Stimulated activated CD4-positive, alpha-beta T cell treated with anti-CD3 and anti-CD28 coated beads, Interleukin-4, amount 100 ng/mL, for 24 hours (primary cell): ENCODE measurements at places on chromosomes 5 and 9.
A peak's percentile ranks its signal among the peaks of the same experiment; 100 is the strongest.

GRCh38 chr5:62093976-62094375, 212.0 kb upstream of the KIF2A start:
- no peak for DNase-seq

DNA sequence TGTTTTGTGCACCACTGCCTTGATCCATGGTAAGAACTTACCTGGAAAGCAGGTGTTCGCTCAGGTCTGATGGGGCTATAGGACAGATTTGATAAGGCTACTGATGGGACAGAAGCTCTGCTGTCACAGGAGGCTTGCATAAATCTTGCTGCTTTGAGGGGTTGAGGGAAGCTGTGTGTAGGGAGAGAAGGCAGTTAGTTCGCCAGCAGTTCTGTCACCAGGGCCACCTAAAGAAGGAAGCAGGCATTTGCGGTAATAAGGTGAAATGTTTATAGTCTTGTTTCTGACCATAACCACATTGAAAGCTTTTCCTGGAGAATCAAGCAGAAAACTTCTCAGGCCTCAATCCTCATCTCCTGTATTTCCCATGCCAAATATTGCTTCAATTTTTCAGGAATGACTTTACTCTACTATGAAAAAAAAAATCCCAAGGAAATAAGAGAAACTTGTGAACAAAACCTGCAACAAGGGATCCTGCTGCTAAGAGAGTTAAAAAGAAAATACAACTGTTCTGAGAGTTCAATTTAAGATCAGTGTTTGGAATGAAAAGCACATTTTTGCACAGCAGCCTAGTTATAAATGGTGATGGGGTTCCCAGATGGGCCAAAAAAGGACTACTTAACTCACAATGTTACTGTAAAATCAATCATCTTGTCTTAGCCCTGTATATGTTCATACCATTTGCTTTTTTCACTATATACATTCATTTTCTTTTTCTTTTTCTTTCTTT, 122.0 kb upstream of the RANBP3L start:
- DNase-seq, result no peak

DNA sequence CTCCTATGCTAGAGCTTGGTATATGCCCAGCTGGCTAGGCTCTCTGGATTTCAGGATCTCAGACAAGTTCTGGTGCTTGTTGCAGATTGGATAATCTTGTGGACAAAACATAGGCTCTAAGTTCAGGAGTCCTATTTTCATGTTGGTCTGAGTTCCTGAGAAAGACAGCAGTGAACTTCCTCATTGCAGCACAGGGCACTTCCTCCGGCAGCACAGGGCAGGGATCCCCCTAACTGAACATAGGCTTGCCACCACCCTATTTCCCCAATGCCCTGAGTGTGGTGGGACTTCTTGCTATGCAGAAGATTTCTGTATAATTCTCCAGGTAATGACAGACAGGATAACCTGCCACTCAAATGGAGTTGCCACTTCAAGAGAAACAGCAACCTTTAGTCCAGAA, 220.1 kb downstream of the PIK3R1 start:
- DNase-seq, result no peak

DNA sequence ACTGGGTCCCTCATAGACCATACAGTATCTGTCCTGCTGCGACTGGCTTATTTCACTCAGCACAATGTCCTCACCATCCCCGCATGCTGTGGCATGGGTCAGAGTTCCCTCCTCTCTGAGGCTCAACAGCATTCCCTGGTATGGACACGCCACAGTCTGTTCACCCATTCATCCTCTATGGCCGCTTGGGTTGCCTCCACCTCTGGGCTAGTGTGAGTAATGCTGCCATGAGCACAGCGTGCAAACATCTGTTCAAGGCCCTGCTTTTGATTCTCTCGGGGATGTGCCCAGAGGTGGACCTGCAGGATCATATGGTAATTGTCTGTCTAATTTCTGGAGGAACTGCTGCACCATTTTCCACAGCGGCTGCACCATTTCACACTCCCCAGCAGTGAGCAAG, 5.5 kb upstream of the FBP2 start:
- DNase-seq, result no peak

DNA sequence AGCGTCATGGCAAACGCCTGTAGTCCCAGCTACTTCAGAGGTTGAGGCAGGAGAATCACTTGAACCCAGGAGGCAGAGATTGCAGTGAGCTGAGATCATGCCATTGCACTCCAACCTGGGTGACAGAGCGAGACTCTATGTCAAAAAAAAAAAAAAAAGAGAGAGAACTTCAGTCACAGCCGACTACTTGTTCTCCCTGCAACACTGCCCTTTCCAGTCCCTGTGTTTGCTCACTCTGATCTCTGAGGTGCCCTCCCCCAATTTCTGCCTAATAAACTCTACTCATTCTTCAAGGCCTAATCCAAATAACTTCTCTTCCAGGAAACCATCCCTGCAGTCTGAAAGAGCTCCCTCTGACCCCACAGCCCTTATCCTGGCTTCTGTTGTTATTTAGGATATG, 28.1 kb downstream of the GFRA3 start:
- no peak for DNase-seq

GRCh38 chr5:126093041-126093440, 330.2 kb upstream of the GRAMD2B start:
- DNase-seq, result no peak

DNA sequence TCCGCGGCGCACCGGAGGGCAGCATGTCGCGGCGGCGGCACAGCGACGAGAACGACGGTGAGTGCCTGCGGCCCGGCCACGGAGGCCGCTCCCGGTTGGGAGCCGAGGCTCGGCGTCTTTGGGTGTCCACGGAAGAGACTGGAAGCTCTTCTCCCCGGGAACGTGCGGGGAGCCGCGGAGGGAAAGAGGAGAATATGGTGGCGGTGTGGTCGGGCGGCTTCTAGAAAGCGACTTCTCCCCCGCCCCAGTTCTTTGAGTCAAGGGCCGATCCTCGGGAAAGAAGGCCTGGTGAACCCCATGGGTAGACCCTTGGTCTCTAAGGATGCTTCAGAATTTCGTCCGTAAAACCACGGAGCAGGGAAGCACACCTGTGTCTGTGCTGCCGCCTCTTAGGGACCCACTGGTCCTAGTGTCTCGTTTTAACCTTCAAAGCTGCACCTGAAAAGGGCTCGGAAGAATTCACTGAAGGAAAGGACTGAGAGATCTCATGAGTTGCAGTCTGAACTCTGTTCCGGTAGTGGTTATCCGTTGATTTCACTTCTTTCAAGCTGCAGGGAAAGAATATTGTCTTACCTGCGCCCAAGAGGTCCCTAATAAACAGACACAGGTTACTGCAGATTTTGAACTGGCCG, 354 bp downstream of the NCBP1 start:
- peak; percentile 6 for DNase-seq

DNA sequence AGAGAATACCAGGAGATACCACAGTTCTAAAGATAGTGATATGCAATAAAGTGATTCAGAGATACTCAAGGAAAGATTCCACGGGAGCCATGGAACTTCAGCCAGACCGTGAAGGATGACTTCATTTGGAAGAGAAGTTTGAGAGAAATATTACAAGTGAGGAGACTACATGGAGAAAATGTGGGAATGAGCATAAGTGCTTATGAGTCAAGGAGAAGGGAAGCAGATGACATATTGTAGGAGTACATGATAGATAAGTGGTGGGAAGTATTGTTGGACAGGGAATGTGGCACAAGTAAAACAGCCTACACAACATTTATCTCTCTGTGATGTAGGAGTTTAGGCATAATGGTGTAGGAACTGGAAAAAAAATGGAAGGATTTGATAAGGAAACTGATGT, 122.1 kb upstream of the FBXL17 start:
- no peak for DNase-seq

DNA sequence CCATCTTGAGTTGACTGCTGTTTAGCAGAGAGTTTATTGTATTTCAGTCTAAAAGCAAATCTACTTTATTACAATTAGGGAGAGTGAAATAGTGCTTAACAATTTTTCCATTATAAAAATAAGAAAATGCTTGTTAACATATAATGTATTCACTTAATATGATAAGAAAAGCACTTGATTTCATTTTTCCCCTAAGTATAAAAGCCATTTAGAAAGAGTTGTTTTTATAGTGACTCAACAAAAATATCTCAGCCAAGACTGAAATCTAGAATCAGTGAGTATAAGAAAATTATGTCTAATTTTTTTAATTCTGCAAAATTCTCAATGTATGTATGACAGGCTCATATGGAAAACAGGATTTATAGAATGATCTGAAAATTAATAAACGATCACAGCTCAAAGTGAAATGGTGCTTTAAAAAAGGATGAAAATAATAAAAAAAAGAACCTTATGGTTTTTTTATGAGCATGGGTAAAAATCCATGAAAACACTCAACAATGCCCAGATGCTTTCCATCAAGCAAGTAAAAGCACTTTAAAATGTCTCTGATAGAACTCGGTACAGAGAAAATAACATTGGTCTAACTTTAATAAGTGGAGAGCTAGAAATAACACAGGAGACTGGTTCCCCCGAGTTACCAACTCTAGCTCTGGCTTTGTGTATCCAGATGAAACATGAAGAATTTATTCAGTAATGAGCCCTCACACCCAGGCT, 1057.8 kb upstream of the WWC1 start:
- no peak for DNase-seq

- no peak for DNase-seq
Observed at GRCh38 chr9:4222357-4222756, 77.5 kb downstream of the GLIS3 start.

DNA sequence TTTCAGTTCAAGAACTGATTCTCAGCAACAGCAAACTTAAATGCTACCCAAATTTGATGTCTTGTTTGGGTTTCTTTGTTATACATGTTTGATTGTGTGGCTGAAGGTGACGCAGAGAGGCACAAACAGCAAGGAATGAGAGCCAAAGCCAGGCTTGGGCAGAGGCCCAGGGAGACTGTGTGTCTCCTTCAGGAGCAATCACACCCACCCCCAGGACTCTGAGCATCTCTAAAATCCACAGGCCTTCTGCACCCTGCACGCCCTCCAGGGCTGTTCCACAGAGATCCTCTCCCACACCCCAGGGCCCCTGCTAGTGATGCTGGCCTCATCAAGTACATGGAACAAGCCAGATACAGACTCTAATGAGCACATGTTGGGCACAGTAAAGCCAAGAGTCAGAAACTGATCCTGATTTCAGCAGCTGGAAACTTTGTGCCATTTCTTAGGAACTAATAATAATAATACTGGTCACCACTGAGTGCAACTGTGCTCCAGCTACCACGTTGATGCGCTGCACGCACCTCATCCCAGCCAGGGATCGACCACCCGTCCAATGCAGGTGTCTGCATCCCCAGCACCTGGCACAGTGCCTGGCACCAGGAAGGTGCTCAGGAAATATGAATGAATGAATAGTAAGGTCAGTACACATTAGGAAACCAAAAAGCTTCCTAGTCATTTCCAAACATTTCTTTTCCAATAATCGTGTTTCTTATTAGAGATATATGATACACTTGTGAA, 54.6 kb upstream of the TCF7 start:
- no peak for DNase-seq

- no peak for DNase-seq
Observed at GRCh38 chr5:111454198-111454622, 58.1 kb downstream of the STARD4 start.

- DNase-seq, result no peak
Observed at GRCh38 chr9:726005-726404, 115.5 kb upstream of the DMRT1 start.
